OCI-M1 (cell line): ENCODE measurements at places on chromosomes 11 and 22.

DNA sequence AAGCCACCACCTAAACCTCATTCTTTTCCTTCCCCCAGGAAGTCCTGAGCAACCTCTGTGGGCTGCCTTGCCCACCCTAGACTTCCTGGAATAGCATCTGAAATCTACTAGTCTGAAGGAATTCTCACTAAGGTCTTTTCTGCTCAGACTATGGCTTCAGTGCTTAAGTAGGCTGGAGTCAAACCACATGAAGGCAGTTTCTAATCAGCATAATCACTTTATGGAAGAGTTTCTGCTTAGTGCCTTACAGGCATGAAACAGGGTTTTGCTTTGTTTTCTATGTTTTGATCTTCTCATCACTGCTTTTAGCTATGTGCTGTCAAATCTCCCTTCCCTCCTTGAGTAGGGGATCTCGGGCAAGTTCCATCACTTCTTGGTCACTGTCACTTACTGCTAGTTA is 117.7 kb downstream of the WT1 start:
- no peak for DNase-seq

DNA sequence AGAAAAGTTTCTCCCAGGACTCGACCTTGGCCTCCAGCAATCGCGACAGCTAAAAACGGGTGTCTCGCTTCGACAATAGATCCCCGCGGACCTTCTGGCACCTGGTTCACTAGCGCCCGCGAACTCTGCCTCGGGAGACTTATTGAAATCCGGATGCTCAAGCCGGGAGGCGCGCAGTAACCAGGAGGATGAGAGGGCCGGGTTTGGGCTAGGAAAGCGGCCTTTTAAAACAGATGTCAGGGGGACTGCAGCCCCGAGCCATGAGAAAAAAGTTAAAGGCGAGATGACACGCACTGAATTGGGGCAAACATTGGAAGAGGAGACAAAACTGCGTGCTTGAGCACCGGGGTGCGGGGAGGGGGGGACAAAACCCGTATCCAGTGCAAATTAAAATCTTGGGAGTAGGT is 637 bp upstream of the ZBTB16 start:
- DNase-seq = no peak

- peak; percentile 39 for DNase-seq
These were observed 349.9 kb downstream of the CNTN5 start for GRCh38 chr11:99370549-99371216.

- DNase-seq = no peak
These were observed 321.7 kb upstream of the SYN3 start for GRCh38 chr22:33379836-33380235.

GRCh38 chr22:34951212-34951611 is 114.7 kb upstream of the ISX start:
- DNase-seq = no peak

GRCh38 chr11:62400760-62401159 is 18.1 kb upstream of the SCGB1A1 start:
- no peak for DNase-seq
